BE2C (cell line): ENCODE measurements at places on chromosomes 16 and 17.
A peak's percentile ranks its signal among the peaks of the same experiment; 100 is the strongest.

DNA sequence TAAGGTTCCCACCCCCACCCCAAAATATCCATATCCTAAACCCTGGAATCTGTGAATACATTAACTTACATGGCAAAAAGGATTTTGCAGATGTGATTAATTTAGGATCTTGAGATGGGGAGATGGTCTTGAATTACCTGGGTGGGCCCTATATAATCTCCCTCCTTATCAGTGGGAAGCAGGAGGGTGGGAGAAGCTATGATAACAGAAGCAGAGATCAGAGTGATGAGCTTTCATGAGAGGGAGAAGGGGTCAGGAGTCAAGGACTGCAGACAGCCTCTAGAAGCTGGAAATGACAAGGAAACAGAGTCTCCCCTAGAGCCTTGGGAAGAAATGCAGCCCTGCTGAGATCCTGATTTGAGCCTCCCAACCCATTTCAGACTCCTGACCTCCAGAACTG, 34.8 kb downstream of the PRSS54 start:
- DNase-seq, result no peak

- DNase-seq, result no peak
These were observed 17.4 kb upstream of the ADAMTS18 start for GRCh38 chr16:77452243-77452642.

DNA sequence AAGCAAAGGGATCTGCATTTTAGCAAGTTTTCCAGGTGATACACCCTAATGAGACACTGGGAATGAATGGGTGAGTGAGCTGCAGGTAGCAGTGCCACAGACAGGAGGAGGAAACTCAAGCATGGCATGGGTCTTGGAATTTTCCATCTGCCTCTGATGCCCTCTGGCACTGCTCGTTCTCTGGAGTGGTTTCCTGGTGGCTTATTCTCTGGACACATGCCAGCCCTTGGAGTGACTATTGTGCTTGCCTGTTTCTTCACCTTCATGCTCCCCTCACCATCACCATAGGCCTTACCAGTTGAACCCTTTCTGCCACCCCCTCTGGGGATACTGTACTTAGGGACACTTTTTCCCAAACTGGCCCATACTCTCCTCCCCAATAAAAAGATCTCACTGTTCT, 1.6 kb downstream of the COASY start:
- DNase-seq, result peak; percentile 47

DNA sequence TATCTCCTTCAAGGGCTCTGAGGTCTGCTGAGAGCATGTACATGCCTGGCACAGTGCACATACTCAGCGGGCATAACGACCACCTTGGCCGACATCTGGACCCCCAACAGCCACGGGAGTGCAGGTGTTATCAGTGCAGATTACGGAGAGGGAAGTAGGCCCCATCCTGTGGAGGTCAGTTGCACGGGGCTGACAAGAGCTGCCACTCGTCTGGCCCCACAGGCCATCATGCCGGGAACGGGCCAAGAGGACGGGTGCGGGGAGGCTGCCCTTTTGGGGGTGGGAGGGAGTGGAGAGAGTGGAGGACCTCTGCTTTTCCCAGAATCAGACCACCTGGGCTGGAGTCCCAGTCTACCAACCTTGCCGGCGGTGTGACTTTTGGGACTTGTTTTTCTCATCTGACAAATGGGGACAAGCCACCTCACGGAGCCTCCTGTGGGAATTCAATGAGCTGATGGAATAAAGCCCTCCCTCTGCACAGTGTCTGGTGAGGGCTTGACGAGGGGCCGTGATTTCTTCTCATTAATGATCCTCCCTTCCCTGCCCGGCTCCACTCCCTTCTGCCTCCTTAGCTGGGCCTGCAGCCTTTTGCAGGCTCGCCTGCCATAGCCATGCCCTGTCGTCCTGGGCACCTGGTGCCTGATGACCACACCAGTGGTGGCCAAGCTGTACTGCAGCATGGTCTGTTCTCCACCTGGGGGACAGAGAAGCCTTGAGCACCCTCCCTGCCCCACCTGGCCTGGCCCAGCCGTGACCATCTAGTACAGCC, 4.6 kb downstream of the PRSS33 start:
- DNase-seq, result no peak

DNA sequence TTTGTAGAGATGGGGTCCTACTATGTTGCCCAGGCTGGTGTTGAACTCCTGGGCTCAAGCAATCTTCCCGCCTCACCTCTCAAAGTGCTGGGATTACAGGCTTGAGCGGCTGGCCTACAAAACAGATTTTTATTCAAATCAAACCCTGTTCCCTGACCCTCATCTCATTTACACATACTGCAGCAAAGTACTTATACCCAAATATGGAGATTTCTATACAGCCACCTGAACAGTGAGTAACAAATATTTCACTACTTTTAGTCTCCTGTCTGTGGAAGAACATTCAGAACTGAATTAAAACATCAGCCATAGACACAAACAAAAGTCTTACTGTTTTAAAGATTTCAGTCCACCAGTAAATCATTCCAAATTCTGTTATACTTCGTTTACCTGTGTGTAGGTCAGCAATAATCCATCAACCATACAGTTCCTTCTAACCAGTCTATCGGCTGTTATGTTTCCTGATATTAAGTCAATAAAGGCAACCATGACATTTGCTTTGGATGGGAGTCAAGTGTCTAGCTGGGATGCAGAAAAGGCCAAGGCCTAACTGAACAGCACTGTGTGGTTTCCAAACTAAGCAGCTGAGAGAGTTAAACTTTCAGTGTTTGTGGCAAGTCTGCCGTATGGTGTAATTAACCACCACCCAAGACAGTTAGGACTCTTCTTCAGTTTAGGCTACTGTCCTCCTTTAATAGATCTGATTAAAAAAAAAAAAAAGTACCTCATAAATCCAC, 22.3 kb downstream of the ERN1 start:
- DNase-seq, result no peak

GRCh38 chr17:67374329-67375053, 2.6 kb upstream of the PITPNC1 start:
- peak; percentile 95 for DNase-seq

GRCh38 chr17:50076591-50077235, 18.4 kb upstream of the PDK2 start:
- DNase-seq, result peak; percentile 48

GRCh38 chr17:57530026-57530425, 215.1 kb downstream of the CCDC182 start:
- no peak for DNase-seq

DNA sequence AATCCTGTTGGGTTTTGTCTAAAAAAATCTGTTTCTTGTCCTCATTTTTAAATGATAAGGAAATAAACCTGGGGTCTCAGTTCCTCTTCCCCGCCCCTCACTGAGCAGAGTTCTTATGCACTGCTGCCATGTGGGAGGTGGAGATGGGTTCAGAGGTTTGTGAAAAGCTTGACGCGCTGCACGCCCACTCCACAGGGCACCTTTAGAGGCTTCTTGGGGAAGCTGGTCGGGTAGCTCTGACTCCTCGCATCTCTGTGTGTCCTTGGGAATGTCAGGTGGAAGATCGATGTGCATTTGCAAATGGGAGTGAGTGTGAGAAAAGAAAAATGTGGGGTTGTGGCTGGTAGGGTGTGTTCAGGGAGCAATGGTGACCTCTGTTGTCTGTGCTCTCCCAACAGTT, 4.7 kb upstream of the ZNHIT3 start:
- DNase-seq, result no peak

- DNase-seq, result no peak
These were observed 5.5 kb upstream of the KIF22 start for GRCh38 chr16:29784901-29785500.

GRCh38 chr16:35628976-35629375, 2169.6 kb downstream of the TP53TG3F start:
- no peak for DNase-seq

- peak; percentile 86 for DNase-seq
These were observed at the start of gene WDR81 for GRCh38 chr17:1724351-1724868. Gene WDR81 (plus strand): TSS chr17:1724704. CDS start chr17:1724960, 256 bp downstream.

GRCh38 chr16:81553080-81553813, 108.6 kb downstream of the CMIP start:
- no peak for DNase-seq

DNA sequence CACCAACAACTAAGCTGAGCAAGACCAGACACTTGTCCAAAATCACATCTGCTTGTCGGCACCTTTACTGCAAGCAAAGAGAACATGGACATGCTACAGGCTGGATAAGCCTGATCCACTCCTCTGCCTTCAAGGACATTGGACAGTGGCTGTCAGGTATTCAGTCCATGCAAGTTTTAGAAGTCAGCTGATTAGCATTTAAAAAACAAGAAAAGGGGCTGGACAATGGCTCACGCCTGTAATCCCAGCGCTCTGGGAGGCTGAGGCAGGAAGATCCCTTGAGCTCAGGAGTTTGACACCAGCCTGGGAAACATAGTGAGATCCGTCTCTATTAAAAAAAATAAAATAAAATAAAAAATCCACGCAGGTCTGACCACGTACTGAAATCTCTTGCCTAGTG, 20.3 kb downstream of the PARN start:
- no peak for DNase-seq

GRCh38 chr16:56675685-56676210, 6.1 kb downstream of the MT1H start:
- no peak for DNase-seq

DNA sequence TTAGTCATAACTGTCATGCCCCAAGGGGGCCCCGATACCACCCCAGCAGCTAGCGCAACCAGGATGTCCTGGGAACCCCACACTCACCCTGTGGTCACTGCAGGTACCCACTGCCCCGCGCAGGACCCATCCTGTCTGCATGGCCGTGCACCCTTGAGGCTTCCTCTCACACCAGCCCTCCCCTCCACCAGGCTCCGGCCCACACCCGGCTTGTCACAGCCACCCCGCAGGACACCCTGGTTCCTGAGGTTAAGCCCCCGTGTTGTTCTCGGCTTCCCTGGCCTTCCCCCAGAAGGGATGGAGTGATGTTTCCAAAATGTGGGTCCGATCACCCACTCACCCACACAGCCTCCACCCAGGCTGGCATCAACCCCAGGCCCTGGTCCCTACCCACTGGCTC, 7.5 kb downstream of the DNASE1L2 start:
- DNase-seq, result no peak

DNA sequence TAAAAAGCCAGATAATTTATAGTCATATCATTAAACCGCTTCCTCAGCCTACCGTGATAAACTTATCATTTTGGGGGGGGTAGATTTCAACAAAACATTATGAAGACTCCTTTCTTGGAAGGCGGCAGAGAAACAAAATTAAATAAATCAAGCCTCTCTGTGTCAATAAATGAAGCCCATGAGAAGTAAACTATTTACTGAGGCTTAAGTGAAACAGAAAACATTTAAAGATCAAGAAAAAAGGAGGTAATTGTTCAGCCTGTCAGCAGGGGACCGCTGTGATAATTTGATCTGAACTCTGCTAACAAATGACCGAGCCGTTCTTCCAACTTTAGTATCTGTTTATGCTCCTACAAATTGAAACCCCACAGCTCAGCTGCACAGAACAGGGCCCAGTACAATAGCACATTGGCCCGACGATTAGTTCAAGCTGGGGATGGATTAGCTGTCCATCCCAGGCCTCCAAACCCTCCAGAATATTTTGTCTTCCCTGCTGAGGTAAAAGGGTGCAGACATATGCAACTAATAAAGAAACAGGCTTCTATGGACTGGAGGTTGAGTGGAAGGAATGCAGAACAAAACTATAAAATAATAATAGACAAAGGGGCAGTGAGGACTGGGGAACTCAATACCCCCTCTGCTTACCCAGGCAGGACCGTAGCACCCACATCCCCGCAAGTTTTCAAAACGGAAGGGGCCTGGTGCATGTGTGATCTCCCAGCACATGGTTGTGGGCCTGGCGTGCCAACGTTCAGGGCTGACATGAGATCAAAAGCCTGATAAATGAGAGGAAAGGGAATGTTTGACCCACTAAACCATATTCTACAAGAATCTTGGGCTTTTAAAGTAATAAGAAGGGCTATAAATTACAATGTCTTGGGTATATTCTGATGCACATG, 298.1 kb upstream of the IRX5 start:
- DNase-seq, result no peak

GRCh38 chr17:80047176-80047575, 10.7 kb downstream of the CCDC40 start:
- no peak for DNase-seq

GRCh38 chr17:1724869-1725641, 551 bp downstream of the WDR81 start:
- no peak for DNase-seq

- DNase-seq, result no peak
These were observed 17.0 kb downstream of the PRCD start for GRCh38 chr17:76556765-76557367.

- no peak for DNase-seq
These were observed 91.7 kb downstream of the CLEC16A start for GRCh38 chr16:11036040-11036439.

DNA sequence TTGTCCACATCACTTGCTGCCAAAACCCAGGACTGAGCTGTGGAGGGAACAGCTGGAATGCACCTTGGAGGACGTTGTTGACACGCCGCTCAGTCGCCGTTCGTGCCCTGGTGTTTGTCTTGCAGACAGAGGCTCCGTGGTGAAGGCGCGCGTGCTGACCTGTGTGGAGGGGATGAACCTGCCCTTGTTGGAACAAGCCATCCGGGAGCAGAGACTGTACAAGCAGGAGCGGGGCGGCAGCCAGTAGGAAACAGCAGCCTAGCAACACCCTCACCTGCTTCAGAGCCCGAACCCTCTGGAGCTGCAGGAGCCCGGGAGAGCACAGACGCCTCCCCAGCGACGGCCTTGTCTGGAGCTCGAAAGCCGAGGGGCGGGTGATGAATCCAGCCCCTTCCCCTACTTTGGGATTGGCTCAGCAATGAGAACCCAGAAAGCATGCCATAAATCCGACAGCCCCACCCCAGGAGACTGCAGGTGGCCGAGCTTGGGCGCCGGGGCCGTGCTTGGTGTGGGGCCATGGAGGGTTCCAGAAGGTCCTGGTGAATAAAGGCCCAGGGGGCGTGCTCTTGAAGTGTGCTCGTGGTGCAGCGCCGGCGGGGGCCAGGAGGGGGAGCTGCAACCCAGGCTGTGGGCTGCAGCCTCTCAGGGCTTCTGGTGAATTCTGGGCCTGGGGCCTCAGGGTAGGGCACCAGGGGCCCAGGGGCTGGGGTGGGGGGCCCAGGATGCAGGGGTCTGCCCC, 470 bp upstream of the CDK3 start:
- peak; percentile 80 for DNase-seq

- DNase-seq, result no peak
These were observed 62.4 kb downstream of the VMP1 start for GRCh38 chr17:59769887-59770286.

DNA sequence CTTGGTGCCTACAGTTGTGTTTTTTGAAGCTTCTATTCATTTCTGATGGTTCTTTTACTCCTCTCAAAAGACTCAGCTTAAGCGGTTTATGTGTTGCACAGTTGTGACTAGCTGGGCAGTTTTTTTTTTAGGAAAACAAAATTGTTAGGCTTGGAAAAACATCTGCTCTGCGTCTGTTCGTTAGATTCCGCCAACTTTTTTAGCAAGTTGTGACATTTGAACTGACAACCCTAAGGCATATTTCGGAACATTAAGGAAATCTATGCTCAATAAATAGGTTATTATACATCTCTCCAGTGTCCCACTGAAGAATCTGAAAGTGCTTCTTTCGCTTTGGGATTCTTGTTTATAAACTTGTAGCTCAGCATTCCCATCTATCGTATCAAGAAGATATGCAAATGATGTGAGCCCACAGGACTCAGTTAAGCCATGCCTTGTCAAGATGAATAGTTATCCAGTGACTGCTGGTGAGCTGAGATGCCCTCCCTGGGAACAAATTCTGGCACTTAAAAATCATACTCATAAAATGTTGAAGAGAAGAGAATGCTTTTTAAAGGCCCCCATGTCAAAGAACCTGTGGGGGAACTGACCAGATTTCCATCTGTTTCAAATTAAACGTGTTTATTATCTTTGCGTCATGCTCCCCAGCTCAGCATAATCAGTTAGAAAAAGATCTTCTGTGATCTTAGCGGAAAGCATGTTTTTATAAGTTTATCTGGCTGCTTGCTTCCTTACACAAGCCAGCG, 109.0 kb upstream of the FAM20A start:
- DNase-seq, result no peak

- DNase-seq, result no peak
These were observed 50.1 kb downstream of the PRMT7 start for GRCh38 chr16:68360956-68361355.
